Type B pancreatic cell (in vitro differentiated cells): ENCODE measurements at places on chromosomes 6 and 20. TPM values are rescaled to one million over a fixed set of nuclear protein-coding genes. Genes with fewer than 3 reads are reported as not detected.

Gene RPS10
- total RNA-seq = 1,583 and 1,590 TPM in 2 replicates

Gene PROKR2
- 4.8 and 5.9 TPM in 2 replicates for total RNA-seq

- no peak for DNase-seq
- H3K27ac ChIP-seq = no peak overlapping the region
- no peak overlapping the region for H3K4me3 ChIP-seq
Observed at GRCh38 chr20:34337982-34338726, 24.9 kb upstream of the ITCH start.

DNA sequence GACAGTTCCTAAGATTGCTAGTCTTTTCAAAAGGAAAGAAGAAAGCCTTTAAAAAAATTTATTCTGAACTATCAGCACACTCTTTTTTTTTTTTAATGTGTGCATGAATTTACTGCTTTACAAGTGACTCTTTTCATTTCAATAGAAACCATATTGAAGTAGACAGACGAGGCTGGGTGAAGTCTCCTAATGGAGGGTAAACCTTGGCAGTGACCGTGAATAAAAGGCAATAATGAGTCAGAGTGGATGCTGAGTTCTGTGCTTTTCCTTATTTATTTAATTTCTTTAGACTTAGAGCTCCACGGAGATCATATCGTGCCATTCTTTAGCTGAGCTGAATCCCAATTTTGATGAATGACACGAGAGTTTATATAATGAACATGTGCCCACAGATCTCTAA lies 196.9 kb downstream of the PRL start:
- H3K4me3 ChIP-seq = no peak overlapping the region
- DNase-seq = no peak
- peaks cover 6% of the 10 kb centered on the region for H3K36me3 ChIP-seq
- H3K4me1 ChIP-seq = peaks cover 17% of the 10 kb centered on the region
- no peak overlapping the region for H3K27ac ChIP-seq

GRCh38 chr6:25062070-25062811 lies 126.5 kb upstream of the RIPOR2 start:
- no peaks in the 10 kb centered on the region for H3K36me3 ChIP-seq
- H3K4me3 ChIP-seq = no peak overlapping the region
- H3K27ac ChIP-seq = no peak overlapping the region

GRCh38 chr6:105077596-105078385 lies 102.0 kb downstream of the POPDC3 start:
- peaks cover 10% of the 10 kb centered on the region for H3K36me3 ChIP-seq
- H3K4me1 ChIP-seq = peaks cover 5% of the 10 kb centered on the region
- no peak overlapping the region for H3K27ac ChIP-seq
- no peak for DNase-seq

DNA sequence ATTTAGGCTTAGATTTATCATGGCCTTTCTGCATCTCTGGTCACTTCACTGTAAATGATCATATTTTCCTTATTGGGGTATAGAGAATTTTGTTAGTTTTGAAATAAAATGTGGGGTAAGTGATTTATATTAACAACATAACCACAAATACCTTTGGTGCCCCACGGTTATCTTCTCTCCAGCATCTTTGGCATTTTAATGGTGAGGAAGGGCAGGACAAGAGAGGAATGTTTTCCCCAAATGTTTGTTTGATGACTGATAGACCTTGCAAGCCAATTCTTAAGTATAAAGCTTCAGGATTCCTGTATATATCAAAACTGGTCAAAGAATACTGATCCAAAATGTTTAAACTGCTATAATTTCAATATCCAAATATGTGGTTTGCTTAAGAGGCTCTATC lies 171.6 kb upstream of the SMLR1 start:
- no peaks in the 10 kb centered on the region for H3K36me3 ChIP-seq
- no peak overlapping the region for H3K4me3 ChIP-seq
- H3K27me3 ChIP-seq = peaks cover 3% of the 10 kb centered on the region

DNA sequence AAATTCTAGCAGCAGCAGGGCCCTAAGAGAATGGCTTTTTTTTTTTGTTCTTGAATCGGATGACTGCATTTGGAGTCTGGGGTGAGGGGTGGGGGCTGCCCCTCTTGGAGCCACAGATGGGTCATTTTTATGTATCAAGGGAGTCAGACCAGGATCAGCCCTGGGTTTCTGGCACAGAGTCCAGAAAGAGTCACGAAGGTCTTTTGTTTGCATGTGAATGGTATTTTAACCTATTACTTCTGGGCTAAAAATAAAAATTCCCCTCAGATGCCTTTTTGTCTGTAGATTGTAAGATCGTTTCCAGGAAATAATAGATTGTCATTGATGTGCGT lies 72.5 kb downstream of the PHACTR3 start:
- no peaks in the 10 kb centered on the region for H3K36me3 ChIP-seq
- no peak overlapping the region for H3K27ac ChIP-seq
- peaks cover 61% of the 10 kb centered on the region for H3K27me3 ChIP-seq
- no peak overlapping the region for H3K4me3 ChIP-seq
- DNase-seq = no peak
